Right lung (tissue), 10 donors: ENCODE measurements at places on chromosomes 2 and 18. TPM values are rescaled to one million over a fixed set of nuclear protein-coding genes. Genes with fewer than 3 reads are reported as not detected.

Gene CD302
- polyA plus RNA-seq = 55.4 TPM

Gene CD226
- polyA plus RNA-seq = 2.7 TPM

Gene TXNL4A
- 72.2 TPM for polyA plus RNA-seq

Gene KRTCAP3
- 12.9 TPM for polyA plus RNA-seq

DNA sequence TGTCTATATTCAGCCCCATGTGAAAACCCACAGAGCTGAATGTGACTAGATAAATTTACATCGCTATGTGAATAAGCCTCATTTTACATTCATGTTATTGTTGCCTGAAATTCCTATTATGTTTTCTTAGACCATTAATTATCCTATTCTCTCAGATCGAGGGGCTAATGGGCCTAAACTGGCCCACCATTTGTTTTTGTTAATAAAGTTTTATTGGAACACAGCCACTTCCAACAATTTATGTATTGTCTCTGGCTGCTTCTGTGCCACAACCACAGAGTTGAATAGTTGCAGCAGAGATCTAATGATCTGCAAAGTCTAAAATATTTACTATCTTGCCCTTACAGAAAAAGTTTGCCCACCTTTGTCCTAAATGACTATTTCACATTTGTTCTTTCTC, 61.0 kb downstream of the KLHL14 start:
- DNase-seq = no peak

DNA sequence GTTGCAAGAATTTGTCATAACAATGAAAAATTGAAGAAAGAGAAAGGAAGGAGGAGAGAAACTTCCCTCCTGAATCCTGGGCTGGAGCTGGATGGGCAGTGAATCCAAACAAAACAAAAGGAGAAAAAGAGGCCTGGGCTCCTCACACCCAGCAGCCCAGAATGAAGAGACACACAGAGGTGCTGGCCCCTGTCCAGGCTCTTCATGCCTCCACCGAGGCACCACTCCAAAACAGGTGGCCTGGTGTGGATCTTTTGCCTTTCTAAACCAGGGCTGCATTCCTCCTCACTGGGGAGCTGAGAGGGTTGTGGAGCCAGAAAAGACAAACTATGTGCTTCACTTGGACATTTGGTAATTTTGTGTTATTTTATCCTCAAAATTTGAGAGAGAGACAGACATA, 76.0 kb downstream of the FAM124B start:
- DNase-seq = no peak

- DNase-seq = no peak
Measured at GRCh38 chr2:229417176-229417575, 146.1 kb upstream of the PID1 start.

DNA sequence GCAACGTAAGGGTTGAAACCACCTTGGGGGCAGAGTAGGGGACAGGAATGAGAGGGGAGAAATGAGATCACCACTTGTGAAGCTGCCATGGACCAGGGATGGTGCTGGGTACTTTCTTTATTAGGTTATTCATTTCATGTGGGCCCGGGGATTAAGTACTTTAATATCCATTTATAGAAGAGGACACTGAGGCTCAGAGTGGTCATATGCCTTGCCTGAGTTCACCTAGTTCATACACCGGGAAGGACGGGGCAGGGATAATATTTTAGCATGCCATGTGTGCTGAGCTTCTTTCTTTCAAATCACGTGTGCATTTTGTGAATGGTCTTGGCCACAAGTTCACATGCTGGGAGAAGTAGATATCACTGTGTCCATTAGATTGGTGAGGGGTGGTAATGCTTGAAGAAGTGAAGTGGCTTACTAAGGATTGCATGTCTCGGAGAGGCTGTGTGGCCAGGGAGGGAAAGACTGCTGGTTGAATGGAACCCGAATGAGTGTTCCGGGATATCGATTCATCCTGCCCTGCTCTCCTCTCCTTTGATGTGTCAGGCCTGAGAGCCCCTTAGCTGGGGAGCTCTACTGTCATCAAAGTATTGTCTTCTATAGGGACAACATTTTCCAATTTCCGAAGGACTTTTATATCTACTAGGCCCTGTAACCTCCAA, 187.1 kb downstream of the MYCN start:
- no peak for DNase-seq

DNA sequence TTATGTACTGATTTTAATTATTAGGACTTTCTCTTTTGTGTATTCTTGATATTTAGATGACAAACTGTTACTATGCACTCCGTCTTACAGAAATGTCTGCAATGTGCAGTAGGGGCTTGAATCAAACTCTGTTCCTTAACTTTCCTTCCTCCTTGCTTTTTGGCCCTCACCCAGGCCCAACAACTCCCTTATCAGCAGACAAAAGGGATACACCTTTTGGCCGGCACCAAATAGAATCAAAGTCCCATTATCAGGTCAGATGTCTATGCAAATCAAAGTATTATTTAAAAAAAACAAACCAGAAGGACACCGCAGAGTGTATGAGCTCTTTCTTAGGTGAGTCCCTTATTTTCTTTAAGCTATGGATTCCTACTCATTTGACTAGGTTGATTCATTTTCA, 116.3 kb upstream of the SERPINE2 start:
- no peak for DNase-seq

GRCh38 chr2:240121190-240121589, 14.9 kb downstream of the COPS9 start:
- DNase-seq = no peak

DNA sequence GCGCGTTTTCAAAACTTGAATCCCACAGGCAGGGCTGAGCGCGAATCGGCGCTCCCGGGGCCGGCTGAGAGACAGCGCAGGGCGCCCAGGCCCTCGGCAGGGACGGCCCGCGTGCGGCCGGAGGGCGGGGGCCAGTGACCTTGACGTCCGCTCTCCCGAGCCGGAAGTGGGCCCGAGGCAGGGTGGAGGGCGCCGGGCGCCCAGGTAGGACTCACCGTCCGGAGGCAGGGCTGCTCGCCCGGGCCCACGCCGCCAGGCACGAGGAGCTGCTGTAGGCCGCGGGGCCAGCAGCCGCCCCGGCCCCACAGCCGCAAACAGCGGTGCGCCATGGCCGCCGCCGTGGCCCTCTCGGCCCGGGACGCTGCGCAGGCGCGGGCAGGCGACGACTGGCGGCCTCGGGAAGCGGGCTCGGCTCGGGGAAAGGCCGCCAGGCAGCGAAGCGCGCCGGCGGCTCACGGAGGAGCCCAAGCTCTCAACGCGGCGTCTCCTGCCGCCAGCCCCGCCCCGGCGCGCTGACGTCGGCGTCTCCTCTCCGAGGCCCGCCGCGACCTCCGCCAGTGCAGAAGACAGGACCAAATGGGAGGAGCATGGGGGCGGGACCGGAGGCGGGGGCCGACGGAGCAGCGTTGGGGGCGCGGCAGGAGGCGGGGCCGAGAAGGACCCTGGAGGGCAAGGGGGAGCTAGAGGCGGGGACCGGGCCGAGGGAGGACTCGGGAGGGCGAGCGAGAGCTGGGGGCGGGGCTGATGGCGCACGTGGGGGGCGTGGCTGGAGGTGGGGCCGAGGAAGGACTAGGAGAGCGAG, at the start of gene AFG3L2:
Gene AFG3L2, minus strand, starts transcription at position 474 of the 802 bp plus-strand sequence. Its CDS starts 145 bp downstream, at position 329.
- DNase-seq = peak; percentile 99

GRCh38 chr2:25979001-25979400, 3.3 kb downstream of the KIF3C start:
- DNase-seq = no peak

- DNase-seq = no peak
Measured at GRCh38 chr2:219638217-219638947, 11.0 kb downstream of the SLC4A3 start.

GRCh38 chr2:70960833-70961647, 17.4 kb upstream of the ANKRD53 start:
- DNase-seq = no peak

GRCh38 chr18:76725445-76725844, 96.9 kb upstream of the ZNF236 start:
- DNase-seq = no peak

DNA sequence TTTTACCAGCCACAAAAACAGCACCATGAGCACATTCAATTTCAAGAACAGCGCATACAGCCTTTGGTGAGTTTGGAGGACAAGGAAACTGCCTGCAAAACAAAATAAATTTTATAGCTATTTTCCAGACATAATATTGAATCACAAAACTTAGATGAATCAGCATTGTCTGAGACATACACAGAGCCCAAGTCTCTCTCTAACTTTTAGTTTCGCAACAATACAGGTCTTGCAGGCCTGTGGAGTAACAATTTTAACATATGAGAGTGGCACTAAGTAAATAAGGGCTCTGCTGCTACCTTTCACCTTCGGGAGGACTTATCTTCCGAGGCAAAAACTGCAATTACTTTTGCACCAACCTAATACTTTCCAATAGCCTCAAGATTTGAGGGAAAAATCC, 56.1 kb upstream of the PEX13 start:
- DNase-seq = no peak

DNA sequence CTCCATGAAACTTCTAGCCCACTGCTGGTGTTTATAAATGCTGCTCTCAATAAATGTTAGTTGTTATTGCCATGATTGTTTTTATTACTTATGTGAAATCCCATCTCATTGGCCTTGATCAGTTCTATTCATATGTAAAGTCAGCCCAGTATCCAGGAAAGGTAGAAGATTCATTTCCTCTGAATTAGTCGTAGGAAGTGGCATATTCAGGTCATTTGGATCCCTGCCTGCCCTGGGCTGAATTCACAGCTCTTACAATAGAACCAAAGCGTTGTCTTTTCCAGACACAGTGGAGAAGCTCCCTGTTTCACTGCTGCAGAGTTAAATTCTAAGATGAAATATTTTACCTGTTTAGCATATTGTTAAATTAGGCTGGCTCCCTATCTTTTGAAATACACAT, 70.3 kb downstream of the MAIP1 start:
- no peak for DNase-seq

DNA sequence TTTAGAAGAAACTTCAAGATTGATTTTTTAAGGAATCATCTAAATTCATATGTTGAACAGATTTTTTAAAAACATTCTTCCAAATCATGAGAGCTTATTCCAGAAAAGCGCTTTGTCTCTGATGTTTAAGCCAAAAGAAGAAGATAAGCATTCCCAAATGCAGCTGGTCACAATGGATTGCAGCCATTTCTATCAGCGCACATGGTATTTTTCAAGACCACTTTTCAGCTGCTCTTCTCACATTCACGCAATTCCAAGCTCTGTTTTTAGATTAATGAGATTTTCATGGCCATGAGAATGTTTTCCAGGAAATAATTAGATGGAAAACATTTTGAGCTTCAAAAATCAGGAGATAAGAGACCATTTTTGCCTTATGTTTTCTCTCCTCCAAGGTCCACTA, 8.7 kb downstream of the OSBPL1A start:
- peak; percentile 88 for DNase-seq

DNA sequence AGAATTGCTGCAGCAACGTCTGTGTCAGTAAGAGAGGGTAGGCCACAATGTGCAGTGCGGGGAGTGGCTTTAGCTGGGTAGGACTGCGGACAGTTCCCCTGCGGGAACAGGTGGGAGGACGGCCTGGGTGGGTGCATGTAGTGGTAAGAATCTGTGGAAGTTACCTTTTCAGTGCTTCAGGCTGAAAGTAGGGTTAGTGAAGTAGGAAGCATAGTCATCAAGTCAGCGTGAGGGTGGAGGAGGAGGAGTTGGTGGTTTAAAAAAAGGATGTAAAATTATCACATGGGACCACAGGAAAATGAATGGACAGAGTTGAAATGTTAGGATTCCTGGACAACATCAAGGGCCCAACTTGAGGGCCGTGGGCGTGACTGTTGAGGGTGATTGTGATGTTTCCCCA, 13.2 kb downstream of the CEP192 start:
- DNase-seq = no peak

DNA sequence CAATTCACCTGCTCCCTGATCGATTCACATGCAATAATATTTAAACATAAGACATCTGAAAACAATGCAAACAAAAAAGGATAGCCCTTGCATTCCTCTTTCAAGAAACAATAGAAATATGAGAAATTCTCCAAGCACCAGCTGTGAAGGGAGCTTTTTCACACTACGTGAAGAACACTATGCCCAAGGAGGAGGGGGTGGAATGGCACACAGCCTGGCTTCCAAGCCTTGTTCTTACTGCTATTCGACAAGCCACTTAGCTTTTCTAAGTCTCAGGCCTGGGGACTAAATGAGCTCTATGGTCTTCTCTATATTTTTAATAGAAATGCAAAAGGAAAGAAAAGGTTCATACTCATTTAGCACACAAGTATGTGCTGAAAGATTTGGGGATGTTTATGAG, 92.2 kb upstream of the CHRNA1 start:
- DNase-seq = no peak

DNA sequence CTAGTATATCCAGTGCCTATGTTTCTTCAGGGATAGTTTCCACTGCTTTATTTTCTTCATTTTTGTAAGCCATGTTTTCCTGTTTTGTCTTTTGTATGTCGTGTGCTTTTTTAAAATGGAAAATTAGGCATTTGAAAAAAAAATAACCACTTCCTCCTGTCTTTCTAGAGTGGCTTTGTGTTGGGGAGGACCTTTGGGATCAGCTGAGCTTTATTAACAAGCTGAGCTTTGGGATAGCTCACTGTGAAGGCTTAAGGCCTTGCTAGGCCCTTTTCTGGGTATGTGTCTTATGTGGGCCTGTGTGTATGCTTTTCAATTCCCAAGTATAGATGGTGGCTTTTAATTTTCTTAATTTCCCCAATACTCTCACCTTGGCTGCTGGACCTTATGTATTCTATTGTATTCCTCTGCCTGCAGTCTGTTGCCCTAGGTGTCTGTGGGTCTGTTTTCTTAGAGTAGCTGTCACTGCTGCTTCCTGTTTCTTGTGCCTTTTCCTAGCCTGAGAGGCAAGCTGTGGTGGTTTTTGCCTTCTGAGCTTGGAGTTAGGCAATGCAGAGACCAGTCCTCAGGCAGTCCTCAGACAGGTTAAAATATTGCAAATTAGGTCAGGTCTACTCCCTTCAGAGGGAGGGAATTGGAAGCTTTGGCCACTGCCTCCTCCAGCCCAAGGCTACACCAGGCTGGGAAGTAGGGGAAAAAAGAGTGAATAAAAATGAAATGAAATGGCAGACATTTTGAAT, 134.7 kb downstream of the LDLRAD4 start:
- no peak for DNase-seq

DNA sequence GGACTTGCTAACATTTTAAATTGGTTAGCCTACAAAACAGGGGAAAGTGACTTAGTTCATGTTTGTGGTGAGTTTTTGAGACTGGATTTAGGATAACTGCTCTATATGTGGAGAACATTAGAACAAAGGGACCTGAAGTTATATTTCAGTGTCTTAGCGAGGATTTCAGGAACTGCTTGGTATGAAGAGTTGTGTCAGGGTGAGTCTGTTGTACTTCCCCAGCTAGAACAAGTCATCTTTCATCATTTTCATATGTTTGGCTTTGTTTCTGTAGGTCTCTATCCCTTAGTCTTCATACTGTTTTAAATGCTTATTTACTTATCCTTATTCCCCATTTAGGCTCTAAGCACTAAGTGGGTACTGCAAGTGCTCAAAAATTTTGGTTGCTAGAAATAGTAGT, 41.9 kb downstream of the KCMF1 start:
- no peak for DNase-seq

DNA sequence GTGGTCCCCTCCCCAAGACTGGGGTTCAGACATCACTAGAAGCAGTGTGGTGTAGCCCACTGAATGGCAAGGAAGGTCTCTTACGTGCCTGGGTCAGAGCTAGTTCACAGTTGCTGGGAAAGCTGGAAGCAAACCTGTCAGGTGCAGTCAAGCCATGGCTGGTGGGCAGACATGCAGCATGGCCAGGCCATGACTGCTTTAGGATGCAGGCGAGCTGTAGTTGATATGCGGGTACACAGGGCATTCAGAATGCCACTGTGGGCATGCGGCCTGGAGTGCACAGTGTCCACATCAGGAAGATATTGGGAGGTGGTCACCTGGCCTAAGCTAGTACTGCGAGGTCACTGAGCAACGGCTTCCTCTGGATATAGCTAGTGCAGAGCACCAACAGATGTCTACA, 11.8 kb upstream of the SLC9A4 start:
- DNase-seq = no peak
